Globus pallidus (tissue), 1 donor: ENCODE measurements at places on chromosomes 12 and 14.

- no peak for DNase-seq
These were observed 106.1 kb downstream of the PDE3A start for GRCh38 chr12:20474443-20474842.

DNA sequence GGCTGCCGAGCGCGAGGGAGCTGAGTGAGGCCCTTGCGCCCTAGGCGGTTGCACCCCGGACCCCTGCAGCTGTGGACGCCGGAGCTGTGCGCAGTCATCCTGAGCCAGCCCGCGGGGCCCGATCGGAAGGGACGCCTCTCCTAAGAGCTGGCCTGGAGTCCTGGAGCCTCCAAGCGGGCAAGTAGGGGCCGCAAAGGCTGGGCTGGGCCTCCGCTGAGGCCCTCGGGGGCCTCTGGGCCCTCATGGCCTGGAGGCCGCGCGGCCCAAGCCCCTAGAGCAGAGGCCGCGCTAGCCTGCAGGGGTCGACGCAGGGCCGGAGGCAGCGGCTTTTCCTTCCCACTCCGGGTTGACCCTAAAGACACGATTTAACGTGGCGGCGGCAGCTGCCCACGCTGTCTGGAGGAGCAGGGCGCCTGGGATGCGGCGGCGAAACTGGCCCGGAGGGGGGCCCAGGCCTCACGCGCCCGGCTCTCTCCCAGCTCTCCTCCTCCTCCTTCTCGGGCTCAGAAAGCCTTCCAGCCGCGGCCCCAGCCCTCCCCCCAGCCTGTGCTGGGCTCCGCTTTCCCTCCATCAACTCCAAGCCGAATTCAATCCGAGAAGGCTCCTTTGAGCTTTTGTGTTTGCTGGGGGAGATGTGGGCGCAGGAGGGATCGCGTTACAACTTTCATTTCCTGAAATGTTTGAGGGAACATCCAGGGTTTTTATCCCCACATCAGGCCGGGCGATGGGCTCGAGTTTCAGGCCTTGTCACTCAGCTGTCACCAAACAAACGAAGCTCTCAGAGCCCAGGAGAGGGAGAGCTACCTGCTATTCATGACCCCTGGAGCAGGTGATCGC is 11.6 kb downstream of the SIX1 start:
- no peak for DNase-seq

- DNase-seq: no peak
These were observed 496.3 kb downstream of the NRXN3 start for GRCh38 chr14:78666336-78667056.

- DNase-seq: no peak
These were observed 693.9 kb upstream of the MGAT4C start for GRCh38 chr12:86950043-86950442.

GRCh38 chr14:101838476-101838875 is 77.0 kb downstream of the PPP2R5C start:
- DNase-seq: no peak

DNA sequence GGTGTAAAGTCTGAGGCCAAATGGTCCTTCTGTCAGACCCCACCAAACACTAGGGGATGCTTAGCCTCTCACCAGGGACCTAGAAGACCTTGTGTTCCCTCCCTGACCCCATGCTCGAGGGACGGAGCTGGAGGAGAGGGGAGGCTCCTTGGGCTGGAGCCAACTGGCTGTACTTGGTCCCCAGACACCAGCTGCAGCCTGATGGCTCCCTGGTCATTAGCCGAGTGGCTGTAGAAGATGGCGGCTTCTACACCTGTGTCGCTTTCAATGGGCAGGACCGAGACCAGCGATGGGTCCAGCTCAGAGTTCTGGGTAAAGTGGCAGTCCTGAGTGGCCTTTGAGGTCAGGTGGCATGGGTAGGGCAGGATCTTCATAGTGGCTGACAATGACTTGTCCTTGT is 29.0 kb downstream of the PAPLN start:
- no peak for DNase-seq

DNA sequence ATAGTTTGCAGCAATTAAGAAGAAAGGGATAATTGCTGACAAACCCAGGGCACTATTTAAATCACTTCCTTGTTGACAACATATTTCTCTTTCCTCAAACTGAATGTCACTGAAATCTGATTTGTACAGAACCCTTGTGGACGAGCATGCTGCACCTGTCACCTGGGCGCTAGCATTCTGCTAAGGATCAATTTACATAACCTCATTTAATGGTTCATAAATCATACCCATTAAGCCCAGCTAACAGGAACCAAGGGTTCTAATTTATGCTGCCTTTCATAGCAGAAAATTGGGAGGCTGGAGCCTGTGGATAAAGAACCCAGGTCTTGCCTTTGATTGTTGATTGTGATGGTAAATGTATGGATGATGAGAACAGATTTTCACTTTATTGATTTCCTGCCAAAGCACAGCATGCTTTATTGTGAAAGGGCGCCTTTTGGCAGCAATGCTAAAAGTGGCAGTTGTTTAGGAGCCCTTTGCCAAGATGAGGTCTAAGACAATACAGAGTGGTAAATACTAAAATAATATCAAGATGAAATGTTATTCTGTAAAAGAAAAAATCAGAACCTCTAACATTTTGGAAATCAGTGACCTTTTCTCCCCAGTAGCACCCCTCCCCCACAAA is 95.4 kb downstream of the NKX2-1 start:
- DNase-seq: no peak

DNA sequence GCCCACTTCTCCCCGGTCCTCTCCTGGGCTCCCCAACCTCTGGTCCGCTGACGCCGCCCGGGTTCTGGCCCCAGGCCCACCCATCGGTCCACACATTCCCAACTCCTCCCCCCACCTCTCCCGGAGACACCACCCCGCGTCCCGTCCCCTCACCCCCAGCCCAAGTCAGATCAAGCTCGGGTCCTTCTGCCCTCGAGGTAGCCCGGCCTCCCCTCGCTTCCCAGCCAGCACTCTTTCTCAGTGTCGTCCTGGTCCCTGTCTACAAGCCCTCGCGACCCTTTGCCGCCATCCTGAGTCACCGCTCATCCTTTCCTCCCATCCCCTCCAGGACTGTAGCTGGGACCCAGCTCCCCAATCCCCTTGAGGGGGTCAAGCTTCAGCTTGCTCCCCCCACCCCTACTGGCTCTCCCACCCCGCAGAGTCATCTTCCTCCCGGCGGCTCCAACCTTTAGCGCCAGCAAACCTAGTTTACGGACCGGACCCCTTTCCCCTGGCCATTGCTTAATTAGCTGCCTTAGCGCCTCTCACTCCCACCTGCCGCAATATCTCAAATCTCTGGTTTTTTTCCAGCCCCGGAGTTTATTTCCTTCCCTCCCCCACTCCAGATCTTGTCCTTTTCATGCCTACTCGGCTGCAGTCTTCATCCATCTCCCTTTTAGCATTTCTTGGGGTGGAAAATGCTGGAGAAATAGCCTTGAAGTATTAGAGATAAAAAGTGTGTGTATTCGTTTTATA is 1.1 kb downstream of the PPP4R4 start:
- peak; percentile 16 for DNase-seq

- DNase-seq: no peak
These were observed 878.1 kb downstream of the C12orf50 start for GRCh38 chr12:87150969-87151662.

GRCh38 chr14:22266142-22266442 is 322.9 kb downstream of the DAD1 start:
- DNase-seq: no peak

DNA sequence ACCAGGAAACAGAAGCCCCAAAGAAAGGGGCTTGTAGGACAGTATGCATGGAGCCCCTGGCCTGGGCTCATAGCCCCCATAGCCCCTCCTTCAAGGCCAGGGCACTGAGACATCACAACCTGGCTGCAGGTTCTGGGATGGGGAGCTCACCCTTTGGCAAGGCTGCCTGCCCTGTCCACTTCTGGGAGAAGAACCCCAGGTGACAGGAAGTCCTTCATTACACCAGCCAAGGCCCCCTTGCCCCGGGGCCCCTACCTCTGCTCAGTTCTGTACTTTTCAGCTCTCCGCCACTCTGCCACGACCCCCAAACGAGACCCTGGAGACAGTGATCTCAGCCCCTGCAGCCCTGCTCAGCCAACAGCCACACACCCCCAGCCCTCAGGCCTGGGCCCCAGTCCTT is 223.2 kb upstream of the RTL1 start:
- DNase-seq: no peak

- DNase-seq: no peak
These were observed 60.6 kb downstream of the MARK3 start for GRCh38 chr14:103445806-103446205.

DNA sequence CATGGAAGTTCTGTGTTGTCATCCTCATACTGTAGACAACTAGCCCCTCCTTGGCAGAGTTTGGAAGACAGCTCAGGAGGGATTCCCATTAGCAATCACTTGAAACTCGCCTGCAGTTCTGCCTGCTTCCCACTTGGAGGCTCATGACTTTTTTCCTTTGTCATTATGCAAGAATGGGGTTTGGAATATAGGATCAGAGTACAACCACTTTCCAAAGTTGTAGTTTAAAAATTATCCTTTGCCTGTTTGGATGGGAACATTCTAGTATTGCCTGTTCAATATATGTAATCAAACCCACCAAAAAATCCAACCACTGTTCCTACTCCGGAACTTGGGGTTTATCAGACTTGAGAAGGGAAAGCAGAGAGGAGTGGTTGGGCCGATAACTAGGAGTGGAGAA is 2.1 kb upstream of the GPD1 start:
- peak; percentile 49 for DNase-seq

DNA sequence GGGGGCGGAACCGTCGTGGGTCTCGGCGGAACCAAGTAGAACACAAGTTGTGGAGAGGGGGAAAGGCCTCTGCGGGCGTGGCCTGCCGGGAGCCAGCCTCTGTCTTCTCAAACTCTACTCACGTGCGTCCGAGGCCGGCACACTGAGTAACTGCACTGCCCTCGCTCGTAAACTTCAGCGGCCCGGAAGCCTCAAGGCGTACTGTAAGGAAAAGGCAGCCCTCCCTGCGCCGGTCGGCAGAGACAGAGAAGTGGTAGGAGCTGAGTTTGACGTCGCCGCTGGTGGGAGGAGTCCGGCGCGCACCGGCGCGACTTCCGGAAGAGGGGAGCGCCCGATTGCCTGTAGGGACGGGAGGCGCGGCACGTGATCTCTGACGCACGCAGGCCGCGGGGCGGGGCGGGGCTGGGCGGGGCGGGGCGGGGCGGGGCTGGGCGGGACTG is at the start of gene FBXO33:
Gene FBXO33, minus strand, starts transcription at position 255 of the 440 bp plus-strand sequence. CDS start 271 bp downstream, outside the sequence.
- peak; percentile 97 for DNase-seq

DNA sequence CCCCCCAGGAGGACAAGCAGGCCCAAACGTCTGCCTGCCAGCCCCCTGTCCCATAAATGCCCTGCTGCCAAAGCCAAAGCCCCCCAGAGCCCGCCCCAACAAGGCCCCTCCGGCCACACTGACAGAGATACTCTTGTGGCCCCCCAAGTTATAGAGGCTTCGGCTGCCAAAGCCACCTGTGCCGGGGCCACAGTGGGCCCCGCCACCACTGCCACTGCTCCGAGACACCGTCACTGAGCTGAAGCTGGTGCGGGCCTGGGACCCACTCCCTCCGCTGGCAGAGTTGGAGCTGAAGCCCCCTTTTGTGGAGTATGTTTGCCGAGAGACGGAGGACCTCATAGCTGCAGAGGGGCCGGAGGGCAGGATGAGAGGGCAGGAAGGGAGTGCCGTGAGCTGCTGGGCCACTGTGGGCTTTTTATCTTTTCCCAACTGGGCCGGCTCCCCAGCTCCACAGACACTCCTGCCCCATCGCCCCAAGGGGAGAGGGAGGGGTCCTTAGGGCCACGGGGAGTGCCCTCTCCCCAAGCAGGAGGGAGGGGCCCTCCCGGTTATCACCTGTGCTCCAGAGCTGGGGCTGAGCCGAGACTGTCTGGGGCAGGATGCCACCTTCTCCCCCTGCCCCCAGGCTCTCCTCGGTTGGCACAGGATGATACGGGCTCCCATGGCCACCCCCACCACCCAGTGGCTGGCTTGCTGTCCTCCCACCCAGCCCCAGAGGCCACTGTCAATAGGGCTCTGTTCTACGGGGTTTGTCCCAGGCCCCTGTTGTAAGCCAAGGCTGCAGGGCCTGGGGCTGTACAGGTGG is at the start of gene KRT79:
Gene KRT79, minus strand, starts transcription at position 390 of the 805 bp plus-strand sequence. Its CDS starts 51 bp downstream, at position 339.
- no peak for DNase-seq

DNA sequence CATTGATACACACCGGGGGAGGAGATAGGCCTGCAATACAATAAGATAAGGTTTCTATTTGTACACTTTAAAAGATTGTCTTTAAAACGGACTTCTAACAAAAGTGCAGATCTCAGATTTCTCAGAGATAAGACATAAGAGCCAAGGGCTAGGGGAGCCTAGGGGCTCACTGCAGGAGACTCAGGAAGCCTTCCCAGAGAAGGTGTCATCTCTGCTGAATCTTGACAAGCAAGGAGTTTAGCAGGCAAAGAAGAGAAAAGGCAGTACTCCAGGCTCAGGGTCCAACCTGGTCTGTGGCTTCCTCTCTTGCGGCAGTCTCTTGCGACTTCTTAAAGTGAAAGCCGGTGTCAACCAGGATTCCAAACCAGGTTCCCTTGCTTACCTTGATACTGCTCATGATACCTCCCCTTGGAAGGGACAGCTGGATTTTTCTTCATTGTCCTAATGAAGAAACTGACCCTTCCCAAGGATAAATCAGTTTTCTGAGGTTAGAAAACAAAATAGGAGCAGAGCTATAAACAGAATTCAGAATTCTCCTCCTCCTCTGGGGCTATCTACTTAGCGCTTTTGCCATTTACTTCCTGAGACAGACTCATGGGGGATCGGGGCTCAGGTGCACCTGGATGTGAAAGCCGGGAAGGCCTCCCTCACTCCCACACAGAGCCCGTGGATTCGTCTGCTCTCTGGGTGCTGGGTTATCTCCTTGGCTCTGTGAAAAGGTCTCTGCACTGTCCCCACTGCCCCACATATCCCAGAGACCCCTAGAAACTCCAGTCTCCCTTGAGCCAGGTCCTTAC is 1.7 kb upstream of the SCNN1A start:
- no peak for DNase-seq

- DNase-seq: no peak
These were observed 15.0 kb downstream of the WNT5B start for GRCh38 chr12:1643905-1644533.

DNA sequence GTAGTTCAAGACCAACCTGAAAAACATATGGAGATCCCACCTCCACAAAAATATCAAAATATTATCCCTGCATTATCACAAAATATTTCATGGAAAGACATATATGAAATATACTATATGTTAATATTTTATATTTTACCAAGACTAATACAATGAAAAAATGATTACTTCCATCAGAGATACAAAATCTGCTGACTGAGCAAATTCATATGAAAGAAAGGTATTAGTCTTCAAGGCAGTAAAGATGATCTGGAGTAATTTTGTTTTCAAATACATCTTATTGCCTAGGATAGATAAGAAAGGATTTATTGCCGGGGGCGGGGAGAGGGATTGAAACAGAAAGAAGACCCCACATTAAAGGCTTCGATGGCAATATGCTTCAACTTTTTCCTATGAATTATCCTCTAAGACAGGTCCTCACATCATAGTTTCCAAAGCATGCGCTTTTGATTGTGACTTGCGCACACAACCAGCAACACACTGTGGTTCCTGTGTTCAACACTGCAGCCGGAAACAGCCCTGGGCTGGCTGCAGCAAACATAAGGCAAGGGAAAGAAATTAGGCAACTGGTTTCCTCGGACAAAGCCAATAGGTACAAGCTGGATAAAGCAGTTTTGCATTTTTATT is 83.2 kb downstream of the SPPL3 start:
- peak; percentile 56 for DNase-seq

GRCh38 chr12:103947871-103948555 is 17.7 kb upstream of the TDG start:
- DNase-seq: no peak
